Omental fat pad (tissue), 4 donors: ENCODE measurements at places on chromosomes 7 and 10.

DNA sequence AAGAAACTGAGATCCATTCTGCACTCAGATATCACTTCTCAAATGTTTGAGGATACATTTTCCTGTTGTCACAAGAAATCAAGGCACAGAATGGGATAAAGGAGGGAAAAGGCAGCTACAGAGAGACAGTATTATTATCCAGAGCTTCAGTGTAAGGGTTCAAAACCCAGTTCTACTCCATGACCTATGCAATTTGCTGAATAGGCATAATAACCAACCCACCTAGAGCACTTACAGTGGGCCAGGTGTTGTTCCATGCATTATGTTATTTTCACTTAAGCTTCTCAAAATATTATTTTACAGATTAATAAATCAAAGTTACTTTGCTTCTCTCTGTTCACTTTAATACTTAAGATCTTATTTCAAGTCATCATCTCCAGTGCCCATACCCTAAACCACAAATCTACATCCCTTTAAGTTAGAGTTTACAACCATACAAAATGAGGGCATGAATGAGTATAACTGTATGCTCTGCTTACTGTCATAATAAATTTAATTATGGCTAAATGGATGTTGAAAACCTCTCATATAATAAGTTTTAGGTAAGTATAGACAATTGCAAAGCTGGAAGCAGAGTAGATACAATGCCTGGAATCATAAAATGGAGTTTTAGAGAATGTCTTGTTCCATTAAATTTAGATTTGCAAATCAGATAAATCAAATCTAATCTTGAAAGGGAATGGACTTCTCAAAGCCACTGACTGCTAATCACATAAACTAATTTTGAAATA lies 28.1 kb upstream of the PCLO start:
- no peak for DNase-seq

GRCh38 chr7:133070562-133070961 lies 11.3 kb downstream of the CHCHD3 start:
- DNase-seq, result no peak

GRCh38 chr10:105634281-105634680 lies 993.2 kb downstream of the SORCS3 start:
- no peak for DNase-seq

DNA sequence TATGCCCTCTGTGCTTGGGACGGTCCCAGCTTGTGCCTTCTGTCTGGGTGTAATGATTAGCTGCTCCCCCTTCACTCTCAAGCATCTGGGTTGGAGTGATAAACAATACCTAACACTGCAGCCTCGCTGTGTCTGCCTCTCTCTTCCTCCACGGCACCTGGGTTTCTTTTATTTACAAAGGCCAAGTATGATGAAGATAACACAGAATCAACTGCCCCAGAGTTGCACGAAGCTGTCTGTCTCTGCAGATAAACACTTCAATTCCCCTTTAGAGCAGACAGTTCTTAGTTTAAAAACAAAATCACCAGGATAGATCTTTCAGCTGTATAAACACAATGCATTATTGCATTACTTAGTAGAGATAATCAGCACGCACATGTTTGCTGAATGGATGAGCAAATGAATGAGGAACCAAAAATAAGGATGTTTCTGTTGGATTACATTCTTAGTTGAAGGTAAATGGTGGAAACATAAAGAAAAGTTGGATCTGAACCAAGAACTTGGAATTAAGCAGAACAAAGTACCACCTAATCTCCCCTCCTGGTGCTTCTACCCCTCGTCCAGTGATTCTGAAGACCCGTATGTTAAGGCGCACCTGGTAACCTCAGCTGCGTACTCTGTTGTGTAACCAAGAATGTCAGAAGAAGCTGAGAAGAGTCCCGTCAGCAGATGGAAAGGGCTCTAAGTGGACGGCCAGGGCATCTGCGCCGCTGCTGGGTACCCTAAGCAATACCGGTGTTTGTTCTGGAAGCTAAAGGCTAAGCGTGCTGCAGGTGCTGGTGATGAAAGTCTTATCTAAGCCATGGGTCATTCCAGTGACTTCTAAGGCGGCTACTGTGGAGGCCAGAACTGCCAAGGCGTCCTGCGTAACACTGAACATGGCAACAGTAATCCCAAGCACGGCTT lies 26.6 kb downstream of the INSIG1 start:
- DNase-seq, result no peak

DNA sequence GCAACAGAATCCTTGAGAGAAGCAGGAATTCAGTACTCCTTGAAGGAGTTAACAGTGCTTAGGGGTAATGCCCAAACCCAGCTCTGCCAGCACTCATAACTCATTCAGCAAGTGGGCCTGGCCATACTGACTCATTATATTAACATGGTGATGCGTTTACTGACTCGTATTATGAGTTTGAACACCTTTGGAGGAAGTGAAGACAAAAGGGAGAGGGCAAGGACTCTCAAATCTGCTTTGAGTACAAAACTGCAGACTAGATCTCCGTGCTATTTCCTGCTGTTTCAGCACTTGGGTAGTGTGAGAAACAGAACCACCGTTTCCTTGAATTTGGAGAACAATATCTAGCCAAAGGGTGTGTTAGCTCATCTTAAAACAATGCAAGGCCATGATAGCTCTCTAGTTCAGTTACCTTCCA lies 30.8 kb downstream of the SLC16A9 start:
- no peak for DNase-seq

GRCh38 chr7:1844951-1845390 lies 174.9 kb downstream of the ELFN1 start:
- no peak for DNase-seq

- DNase-seq, result no peak
Observed at GRCh38 chr10:58577437-58577777, 64.7 kb downstream of the BICC1 start.

DNA sequence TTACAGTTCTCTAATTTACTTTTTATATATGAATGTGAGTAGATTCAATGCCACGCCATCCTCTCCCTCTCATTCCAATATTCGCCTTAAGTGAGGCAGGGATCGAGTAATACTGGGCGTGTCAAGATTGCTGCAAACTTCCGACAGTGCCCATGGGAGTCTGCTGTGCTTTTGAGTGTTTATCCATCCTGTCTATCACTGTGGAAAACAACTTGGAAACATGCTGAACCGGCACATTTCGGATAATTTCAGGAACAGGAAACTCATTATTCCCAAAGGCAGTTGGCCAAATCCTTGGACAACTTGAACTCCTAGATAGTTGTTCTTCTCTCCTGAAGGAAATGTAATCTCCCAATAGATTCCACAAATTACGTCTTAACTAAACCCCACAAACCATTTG lies 28.5 kb downstream of the PIP4K2A start:
- DNase-seq, result no peak
